ENCODE measurements at places on chromosomes 4 and X.

DNA sequence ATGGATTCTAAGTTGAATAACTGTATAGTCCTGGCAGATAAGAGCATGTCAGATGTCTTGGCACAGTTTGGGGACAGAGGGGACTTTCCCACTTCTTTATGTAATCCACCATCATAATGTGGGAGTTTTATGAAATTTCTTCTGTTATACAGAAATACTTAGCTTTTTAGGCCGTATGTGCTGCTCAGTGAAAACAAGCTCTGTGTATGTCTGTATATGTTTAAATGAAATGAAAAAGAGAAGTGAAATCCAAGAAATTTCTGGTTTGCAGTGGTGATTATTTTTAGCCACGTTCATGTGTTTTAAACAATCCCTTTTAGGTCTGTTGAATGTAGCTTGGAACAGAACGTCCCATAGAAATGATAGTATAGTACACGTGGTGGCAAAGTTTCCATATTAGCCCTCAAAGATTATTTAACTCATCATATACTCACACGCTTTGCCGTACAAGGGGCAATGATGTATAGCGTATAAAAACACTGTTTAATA lies 41.0 kb downstream of the GAB1 start:
- no peaks in the 10 kb centered on the region for H3K4me1 ChIP-seq
- no peaks in the 10 kb centered on the region for H3K27me3 ChIP-seq

- H3K4me1 ChIP-seq = no peaks in the 10 kb centered on the region
- H3K27ac ChIP-seq = no peak overlapping the region
- no peak overlapping the region for H3K4me3 ChIP-seq
- H3K36me3 ChIP-seq = no peaks in the 10 kb centered on the region
These were observed 35.1 kb upstream of the ZNF41 start for GRCh38 chrX:47518144-47518543.

- DNase-seq = no peak
- no peaks in the 10 kb centered on the region for H3K27me3 ChIP-seq
- no peak overlapping the region for H3K27ac ChIP-seq
- no peak overlapping the region for H3K4me3 ChIP-seq
These were observed 26.4 kb downstream of the PPP1R2C start for GRCh38 chrX:42751573-42751972.

- H3K27me3 ChIP-seq = no peaks in the 10 kb centered on the region
- no peak overlapping the region for H3K4me3 ChIP-seq
- peaks cover 2% of the 10 kb centered on the region for H3K36me3 ChIP-seq
- no peaks in the 10 kb centered on the region for H3K4me1 ChIP-seq
- H3K27ac ChIP-seq = no peak overlapping the region
These were observed 79.6 kb downstream of the CENPC start for GRCh38 chr4:67465763-67466052.

GRCh38 chr4:150583287-150584110 lies 1.5 kb downstream of the MAB21L2 start:
- H3K4me3 ChIP-seq = peak overlapping the region; percentile 43
- DNase-seq = peak; percentile 52
- no peak overlapping the region for H3K27ac ChIP-seq
- H3K36me3 ChIP-seq = no peaks in the 10 kb centered on the region

- H3K4me3 ChIP-seq = no peak overlapping the region
- DNase-seq = no peak
- H3K4me1 ChIP-seq = 0 out of 2 replicates have a peak, but pooled peaks cover 3% of the 10 kb centered on the region
- no peak overlapping the region for H3K27ac ChIP-seq
These were observed 110.5 kb downstream of the AR start for GRCh38 chrX:67654301-67654700.

DNA sequence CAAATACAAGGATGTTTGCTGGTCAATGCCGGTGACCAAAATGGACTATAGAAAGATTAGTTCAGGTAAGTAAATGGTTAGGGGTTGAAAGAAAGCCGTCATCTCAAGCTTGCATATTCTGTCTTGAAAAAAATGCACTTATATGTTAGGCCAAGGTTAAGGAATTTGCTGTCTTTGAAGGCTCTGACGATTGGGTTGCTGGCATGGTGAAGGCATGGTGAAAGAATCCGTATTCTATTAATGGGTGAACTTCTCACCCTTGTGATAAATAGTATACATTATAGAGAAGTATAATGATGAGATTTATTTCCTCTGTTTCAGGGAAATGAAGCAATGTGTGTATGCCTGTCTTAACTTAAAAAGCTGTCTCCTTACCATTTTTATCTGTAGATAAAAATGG lies 132.6 kb downstream of the ADGRL3 start:
- no peaks in the 10 kb centered on the region for H3K27me3 ChIP-seq
- DNase-seq = no peak
- H3K4me3 ChIP-seq = no peak overlapping the region
- no peaks in the 10 kb centered on the region for H3K36me3 ChIP-seq
- H3K4me1 ChIP-seq = no peaks in the 10 kb centered on the region
- no peak overlapping the region for H3K27ac ChIP-seq

DNA sequence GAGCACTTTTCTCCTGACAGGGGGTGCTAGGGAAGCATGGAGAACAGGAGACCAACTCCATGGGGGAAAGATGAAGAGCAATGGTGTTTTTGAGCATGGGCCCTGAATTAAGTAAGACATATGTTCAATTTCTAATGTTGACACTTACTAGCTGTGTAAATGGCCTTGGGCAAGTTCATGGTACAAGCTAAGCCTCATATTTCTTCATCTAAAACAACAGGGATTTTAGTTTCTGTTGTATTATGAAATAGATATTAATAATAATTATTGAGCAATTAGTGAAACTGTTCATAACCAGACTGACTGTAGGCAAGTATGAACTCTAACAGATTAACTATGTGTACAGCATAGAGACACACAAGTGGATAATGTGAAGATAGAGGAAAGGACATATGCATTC lies 515.0 kb upstream of the FAT1 start:
- H3K36me3 ChIP-seq = no peaks in the 10 kb centered on the region
- H3K4me3 ChIP-seq = no peak overlapping the region
- no peak for DNase-seq

GRCh38 chrX:38654302-38654701 lies 93.0 kb downstream of the TSPAN7 start:
- no peak overlapping the region for H3K4me3 ChIP-seq
- H3K36me3 ChIP-seq = no peaks in the 10 kb centered on the region
- DNase-seq = no peak
- no peaks in the 10 kb centered on the region for H3K4me1 ChIP-seq

DNA sequence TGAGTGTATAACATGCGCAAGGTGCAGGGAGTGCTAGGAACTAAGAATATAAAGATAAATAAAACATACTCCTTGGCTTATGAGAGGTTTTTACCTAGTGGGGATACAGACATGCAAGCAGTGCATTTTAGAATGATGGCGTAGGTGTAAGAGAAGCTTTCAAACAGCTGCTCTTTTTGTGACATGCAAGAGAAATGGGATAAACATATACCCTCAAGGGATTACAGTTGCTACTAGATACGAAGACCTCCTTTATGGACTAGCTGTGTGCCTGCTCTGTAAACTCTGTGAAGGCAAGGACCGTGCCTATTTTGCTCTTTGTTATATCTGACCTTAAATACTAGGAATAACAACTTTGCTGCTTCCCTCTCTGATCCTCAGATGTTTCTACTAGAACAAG lies 39.0 kb upstream of the SLITRK4 start:
- no peak overlapping the region for H3K4me3 ChIP-seq
- no peaks in the 10 kb centered on the region for H3K27me3 ChIP-seq
- no peak overlapping the region for H3K27ac ChIP-seq
- no peak for DNase-seq

DNA sequence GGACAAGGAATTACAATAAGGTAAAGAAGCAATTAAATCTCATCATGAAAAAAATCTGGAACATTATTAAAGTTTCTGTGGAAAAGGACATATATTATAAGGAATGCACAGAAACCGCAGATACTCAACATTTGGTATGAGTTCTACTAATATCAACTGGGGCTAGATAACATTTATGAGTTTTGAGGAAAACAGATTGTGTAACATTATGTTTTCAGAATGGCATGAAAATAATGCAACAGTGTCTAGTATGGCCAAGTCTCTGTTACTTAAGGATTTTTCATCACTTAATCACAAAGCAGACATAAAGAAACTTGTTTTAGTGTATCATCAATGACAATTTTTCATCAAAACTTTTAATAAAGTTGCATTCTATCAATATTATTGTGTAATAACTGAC lies 785.0 kb downstream of the GLUD2 start:
- H3K27me3 ChIP-seq = no peaks in the 10 kb centered on the region
- H3K4me3 ChIP-seq = no peak overlapping the region
- no peak for DNase-seq
- H3K36me3 ChIP-seq = no peaks in the 10 kb centered on the region

- no peak overlapping the region for H3K4me3 ChIP-seq
- peaks cover 12% of the 10 kb centered on the region for H3K4me1 ChIP-seq
- DNase-seq = no peak
- no peaks in the 10 kb centered on the region for H3K36me3 ChIP-seq
- peaks cover 5% of the 10 kb centered on the region for H3K27me3 ChIP-seq
These were observed 4.3 kb downstream of the CLGN start for GRCh38 chr4:140423106-140423505.

- no peaks in the 10 kb centered on the region for H3K36me3 ChIP-seq
- DNase-seq = no peak
- H3K4me1 ChIP-seq = peaks cover 48% of the 10 kb centered on the region
These were observed 110.4 kb upstream of the ATXN3L start for GRCh38 chrX:13430136-13430827.

DNA sequence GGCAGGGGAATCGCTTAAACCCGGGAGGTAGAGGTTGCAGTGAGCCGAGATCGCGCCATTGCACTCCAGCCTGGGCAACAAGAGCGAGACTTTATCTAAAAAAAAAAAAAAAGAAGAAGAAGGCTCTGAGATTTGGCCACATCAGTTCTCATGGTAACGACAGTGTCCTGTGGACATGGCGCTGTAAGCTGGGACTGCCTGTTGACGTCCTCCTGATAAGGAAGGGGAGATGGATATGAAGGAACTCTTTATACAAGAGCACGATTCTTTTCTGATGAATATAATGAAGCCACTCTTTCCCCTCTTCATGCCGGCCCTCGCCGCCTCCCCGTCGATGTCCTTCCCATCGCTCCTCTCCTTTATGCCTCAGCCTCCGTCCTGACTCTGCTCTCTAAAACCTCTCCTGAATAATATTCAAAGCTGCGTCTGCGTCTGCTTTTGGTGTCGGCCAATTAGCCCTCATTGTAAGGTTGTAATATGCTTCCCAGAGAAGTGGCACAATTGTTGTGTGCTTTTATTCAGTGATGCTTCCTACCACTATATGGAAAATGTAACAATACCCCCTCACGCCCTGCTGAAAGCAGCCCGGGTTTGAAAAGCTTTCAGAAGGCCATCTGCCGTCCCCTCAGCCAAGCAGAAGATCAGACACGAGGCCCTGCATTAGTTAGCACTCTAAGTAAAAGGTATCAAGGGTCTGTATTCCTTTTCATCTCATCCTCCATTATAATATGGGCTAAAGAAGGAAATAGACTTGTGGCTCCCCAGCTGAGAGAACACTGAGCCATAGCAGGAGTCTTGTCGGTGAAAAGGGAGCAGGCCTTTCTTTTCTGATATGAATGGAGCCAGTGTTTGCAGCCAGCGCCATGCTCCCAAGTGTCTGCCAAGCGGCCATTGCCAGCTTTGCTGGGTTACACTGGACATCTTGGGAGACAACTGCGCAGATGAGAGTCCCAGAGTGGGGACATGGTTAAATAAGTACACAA lies 22.1 kb upstream of the SCOC start:
- DNase-seq = no peak
- no peaks in the 10 kb centered on the region for H3K36me3 ChIP-seq
- H3K27me3 ChIP-seq = peaks cover 12% of the 10 kb centered on the region
- H3K4me1 ChIP-seq = no peaks in the 10 kb centered on the region

- H3K27me3 ChIP-seq = no peaks in the 10 kb centered on the region
- H3K4me3 ChIP-seq = no peak overlapping the region
- DNase-seq = no peak
These were observed 36.8 kb downstream of the ANK2 start for GRCh38 chr4:113086172-113086695.

GRCh38 chr4:26020881-26021280 lies 106.9 kb downstream of the SMIM20 start:
- no peak overlapping the region for H3K4me3 ChIP-seq
- H3K36me3 ChIP-seq = no peaks in the 10 kb centered on the region
- no peaks in the 10 kb centered on the region for H3K27me3 ChIP-seq

GRCh38 chr4:870951-871350 lies 45.0 kb upstream of the CPLX1 start:
- no peaks in the 10 kb centered on the region for H3K27me3 ChIP-seq
- H3K4me1 ChIP-seq = no peaks in the 10 kb centered on the region
- H3K27ac ChIP-seq = no peak overlapping the region

- no peaks in the 10 kb centered on the region for H3K27me3 ChIP-seq
- H3K36me3 ChIP-seq = no peaks in the 10 kb centered on the region
- H3K4me3 ChIP-seq = no peak overlapping the region
These were observed 181.0 kb upstream of the MAMLD1 start for GRCh38 chrX:150182161-150182560.

- H3K4me3 ChIP-seq = no peak overlapping the region
- DNase-seq = peak; percentile 89
- peak overlapping the region; percentile 60 for H3K27ac ChIP-seq
- H3K4me1 ChIP-seq = peaks cover 49% of the 10 kb centered on the region
- no peaks in the 10 kb centered on the region for H3K27me3 ChIP-seq
- peaks cover 40% of the 10 kb centered on the region for H3K36me3 ChIP-seq
These were observed 32.2 kb downstream of the TRMT44 start for GRCh38 chr4:8472689-8473197.

GRCh38 chr4:26288355-26288909 lies 32.4 kb upstream of the RBPJ start:
- no peaks in the 10 kb centered on the region for H3K36me3 ChIP-seq
- no peaks in the 10 kb centered on the region for H3K27me3 ChIP-seq
- peak overlapping the region; percentile 90 for H3K27ac ChIP-seq
- peaks cover 24% of the 10 kb centered on the region for H3K4me1 ChIP-seq
- H3K4me3 ChIP-seq = no peak overlapping the region
- DNase-seq = peak; percentile 81

- no peaks in the 10 kb centered on the region for H3K4me1 ChIP-seq
- DNase-seq = no peak
- H3K27me3 ChIP-seq = no peaks in the 10 kb centered on the region
- no peaks in the 10 kb centered on the region for H3K36me3 ChIP-seq
These were observed 19.1 kb upstream of the MSX1 start for GRCh38 chr4:4840351-4840750.
